Stimulated activated CD8-positive, alpha-beta memory T cell treated with anti-CD3 and anti-CD28 coated beads, Interleukin-4, amount 100 ng/mL, for 24 hours (primary cell): ENCODE measurements at places on chromosomes 6 and 20.
A peak's percentile ranks its signal among the peaks of the same experiment; 100 is the strongest.

- no peak for DNase-seq
Observed at GRCh38 chr20:57391439-57392301, 474 bp downstream of the RBM38 start.

- DNase-seq = no peak
Observed at GRCh38 chr20:45463709-45464108, 5.8 kb upstream of the WFDC2 start.

DNA sequence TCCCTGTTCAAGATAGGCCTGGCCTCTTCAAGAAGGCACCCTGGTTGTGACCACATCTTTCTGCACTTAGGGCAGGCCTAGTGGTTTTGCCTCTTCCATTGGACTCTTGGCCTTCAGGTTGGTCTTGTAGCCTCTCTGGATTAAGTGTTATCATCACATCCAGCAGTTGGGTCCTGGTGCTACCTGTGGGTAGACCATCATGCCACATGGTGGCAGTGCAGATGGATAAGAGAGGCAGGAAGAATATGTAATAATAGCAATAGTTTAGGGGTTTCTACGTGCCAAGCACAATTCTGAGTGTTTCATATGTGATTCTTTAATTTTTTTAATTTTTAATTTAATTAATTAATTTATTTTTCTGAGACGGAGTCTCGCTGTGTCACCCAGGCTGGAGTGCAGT is 28.5 kb upstream of the SNRPB2 start:
- DNase-seq = no peak

DNA sequence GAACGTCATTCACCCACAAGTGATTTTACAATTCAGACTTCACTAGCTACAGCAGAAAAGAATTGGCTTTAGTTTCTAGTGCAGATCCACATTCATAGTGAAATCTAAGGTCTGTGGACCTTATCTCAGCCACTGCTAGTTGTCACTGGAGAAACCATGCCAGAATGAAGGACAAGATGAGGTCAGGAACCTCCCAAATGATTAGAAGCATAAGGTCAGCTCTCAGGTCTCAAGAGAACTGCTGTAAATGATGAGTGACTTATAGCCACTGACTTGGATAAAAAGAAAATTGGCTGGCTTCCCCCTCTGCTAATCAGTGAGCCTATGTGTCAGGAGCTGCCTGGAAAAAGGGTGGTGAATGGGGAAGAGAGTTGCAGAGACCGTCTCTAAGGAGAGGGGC is 265.3 kb upstream of the BMP2 start:
- DNase-seq = no peak

GRCh38 chr6:5529733-5530132 is 268.4 kb downstream of the FARS2 start:
- DNase-seq = no peak

DNA sequence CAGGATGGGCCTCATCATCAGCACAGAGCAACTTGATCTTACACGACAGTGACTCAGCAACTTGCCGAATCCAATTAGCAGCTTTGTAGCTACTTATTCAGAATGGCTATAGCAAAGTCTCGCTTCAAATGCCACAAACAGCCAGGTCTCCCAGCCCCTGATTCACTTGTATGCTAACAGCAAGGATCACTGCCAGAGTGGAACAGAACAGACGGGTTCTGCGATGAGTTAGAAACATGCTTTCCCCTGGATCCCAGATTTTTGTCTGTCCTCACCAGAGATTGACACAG is 254.4 kb downstream of the NRN1 start:
- no peak for DNase-seq

DNA sequence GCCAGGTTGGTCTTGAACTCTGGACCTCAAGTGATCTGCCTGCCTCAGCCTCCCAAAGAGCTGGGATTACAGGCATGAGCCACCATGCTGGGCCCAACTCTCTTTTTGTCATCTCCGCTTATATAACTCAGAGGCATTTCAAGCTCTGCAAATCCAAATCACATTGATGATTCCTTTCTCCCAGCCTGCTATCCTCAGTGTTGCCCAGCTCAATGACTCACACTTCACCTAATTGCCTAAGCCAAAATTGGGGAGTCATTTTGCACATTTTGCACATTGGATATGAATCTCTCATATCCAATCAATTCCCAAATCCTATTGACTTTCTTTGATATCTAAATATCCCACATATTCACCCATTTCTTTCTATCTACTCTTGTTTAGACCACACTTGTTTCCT is 3.9 kb downstream of the UTRN start:
- no peak for DNase-seq

DNA sequence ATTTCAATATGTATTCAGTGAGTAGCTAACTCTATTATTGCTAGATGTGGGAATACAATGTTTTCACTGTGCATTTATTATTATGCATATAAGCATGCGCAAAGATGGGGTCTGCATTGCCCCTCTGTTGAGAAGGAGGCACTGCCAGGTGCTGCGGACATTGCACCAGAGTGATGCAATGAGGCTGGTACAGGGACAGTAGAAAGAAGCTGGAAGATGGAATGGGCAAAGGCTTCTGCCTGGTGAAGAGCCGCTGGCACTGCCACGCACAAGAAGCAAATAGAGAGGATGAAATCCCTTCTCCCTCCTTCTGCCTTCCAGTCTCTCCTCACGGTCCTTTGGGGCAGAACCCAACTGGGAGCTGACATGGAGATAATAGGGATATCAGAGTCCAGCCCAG is 154.5 kb upstream of the TNFAIP3 start:
- no peak for DNase-seq

DNA sequence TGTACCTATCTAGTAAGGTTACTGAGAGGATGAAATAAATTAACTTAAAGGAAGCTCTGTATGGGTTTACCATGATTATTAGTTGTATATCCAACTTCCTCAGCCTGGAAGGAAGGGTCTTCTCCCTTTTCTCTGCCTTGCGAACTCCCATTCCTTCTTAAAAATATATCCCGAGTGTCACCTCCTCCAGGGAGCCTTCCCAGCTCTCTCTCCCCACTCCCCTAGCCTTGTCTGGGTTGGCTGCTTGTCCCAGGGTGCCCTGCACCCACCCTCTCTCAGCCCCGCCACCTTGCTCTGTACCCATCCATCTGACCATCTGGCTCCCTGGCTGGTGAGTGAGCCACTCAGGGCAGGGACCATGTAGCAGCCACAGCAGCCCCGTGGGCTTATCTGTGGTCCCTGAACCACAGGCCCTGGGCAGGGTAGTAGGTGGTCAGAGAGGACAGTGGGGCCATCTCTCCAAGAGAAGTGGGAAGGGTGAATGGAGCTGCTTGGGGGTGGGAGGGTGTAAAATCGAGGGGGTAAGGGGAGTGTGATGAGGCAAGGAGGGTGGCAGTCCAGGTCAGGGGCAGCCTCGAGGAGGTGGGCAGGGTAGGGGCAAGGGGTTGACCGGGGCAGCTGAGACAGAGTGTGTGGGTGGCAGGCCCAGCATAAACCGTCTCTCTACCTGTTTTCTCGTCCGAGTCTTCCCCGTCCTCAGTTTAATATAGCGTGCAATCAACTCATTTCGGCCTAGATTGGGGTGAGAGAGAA is 12.8 kb downstream of the TEAD3 start:
- no peak for DNase-seq

DNA sequence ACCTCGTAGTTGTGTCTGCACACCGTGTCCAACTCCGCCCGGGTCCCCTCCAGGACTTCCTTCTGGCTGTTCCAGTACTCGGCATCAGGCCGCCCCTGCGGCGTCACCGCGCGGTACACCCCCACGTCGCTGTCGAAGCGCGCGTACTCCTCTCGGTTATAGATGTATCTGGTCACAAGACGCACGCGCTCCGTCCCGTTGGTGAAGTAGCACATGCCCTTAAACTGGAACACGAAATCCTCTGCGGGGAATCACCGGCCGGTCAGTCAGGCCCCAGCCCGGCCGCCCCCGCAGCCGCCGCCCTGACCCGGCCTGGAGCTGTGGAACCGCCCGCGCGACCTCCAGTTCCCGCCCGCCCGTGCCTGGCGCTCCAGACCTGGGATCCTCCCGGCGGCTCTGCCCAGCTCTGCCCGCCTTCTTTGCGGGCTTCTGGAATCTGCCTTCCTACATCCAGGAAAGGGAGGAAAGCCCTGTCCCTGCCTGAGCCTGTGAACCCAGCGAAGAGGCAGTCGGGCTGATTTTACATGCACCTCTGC is 1.6 kb downstream of the HLA-DQB1 start:
- peak; percentile 26 for DNase-seq

- no peak for DNase-seq
Observed at GRCh38 chr6:47977314-47977713, 133.7 kb downstream of the PTCHD4 start.

DNA sequence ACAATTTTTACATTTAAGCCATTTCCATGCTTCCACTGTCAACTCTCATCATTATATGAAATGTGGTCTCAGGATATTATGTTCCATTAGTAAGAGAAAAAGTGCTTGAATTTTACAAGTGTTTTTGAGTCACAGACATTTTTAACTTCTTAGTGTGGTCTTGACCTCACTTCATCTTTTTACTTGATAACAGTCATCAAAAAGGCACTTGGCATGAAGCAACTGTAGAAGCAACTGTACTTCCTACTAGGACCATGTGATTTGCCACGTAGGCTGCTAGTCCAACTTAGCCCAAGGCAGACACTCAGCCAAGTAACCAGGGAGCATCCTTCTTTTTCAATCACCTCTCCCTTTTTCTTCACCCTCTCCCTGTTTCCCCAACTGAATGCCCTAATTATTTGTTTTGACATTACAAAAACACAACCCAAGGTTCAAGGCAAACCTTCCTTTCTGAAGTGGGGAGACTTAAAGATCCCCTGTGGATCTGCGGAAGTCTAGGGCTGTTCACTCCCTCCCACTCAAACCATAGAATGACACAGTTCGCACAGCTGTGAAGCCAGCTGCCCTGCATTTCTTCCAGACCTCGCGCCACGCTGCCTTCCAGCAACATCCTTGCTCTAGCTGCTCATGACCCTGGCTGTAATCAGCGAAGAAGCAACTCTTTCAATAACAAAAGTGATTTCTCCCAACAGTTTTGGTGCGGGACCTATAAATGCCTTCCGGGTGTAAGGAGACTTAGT is 45.0 kb downstream of the PHACTR1 start:
- DNase-seq = no peak

- no peak for DNase-seq
Observed at GRCh38 chr20:41508335-41508734, 109.8 kb downstream of the CHD6 start.

- peak; percentile 55 for DNase-seq
Observed at GRCh38 chr6:43771210-43771857, 1.3 kb downstream of the VEGFA start.

GRCh38 chr20:9119776-9120175 is 50.9 kb downstream of the PLCB4 start:
- no peak for DNase-seq

- no peak for DNase-seq
Observed at GRCh38 chr20:23131766-23132165, 45.6 kb upstream of the CD93 start.

DNA sequence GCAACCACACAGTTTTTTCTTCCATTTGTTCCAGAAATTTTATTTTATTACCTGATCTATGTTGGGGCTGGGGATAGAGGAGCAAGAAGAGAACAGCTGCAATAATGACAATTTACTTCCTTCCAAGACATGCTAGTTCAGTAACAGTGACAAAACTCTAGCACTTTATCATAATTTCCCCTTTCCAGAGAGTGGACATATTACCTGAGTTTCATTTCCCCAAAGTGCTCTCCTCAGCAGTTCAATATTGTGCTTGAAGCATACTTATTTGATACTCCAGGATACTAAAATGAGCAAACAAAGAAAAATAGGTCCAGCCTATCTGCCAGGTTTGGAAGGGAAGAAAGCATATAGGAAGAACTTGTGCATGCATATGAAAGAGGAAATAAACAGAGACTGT is 157.7 kb downstream of the ID4 start:
- no peak for DNase-seq

DNA sequence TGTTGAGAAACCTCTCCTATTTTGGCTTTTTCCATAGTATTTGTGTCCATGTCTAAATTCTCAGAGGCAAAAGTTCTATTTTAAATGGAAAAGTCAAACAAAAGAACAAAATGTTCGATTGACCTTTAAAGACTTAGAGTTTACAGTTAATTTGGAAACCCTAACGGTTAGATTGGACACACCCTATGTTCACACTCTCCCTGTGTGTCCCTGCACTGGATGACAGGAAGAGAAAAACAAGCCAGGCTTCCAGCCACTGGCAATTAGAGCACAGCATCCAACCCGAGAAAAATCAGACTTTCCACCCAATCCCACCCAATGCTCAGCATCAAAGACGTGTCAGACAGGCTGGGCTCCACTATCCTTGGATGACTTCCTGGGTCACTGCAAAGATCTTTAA is 241.3 kb downstream of the TBXT start:
- no peak for DNase-seq

DNA sequence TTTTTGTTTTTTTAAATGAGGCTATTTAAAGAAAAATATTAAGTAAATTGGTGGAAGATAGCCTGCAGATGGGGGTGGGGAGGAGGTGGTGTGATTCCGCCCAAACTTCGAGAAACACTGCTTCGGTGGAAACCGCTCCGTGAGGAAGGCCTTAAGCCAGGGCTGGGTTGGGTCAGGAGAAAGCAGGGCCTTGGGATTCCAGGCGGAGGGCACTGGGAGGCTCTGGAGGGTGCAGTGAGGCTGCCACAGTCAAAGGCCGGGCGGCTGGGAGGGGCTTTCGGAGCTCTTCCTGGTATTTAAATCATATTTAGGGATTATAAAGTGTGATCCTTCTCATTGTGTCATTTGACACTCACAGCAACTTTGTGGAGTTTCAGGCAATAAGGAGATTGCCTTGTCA is 22.2 kb upstream of the SCRT2 start:
- DNase-seq = no peak

GRCh38 chr20:63055575-63056235 is 48.9 kb upstream of the BHLHE23 start:
- no peak for DNase-seq

DNA sequence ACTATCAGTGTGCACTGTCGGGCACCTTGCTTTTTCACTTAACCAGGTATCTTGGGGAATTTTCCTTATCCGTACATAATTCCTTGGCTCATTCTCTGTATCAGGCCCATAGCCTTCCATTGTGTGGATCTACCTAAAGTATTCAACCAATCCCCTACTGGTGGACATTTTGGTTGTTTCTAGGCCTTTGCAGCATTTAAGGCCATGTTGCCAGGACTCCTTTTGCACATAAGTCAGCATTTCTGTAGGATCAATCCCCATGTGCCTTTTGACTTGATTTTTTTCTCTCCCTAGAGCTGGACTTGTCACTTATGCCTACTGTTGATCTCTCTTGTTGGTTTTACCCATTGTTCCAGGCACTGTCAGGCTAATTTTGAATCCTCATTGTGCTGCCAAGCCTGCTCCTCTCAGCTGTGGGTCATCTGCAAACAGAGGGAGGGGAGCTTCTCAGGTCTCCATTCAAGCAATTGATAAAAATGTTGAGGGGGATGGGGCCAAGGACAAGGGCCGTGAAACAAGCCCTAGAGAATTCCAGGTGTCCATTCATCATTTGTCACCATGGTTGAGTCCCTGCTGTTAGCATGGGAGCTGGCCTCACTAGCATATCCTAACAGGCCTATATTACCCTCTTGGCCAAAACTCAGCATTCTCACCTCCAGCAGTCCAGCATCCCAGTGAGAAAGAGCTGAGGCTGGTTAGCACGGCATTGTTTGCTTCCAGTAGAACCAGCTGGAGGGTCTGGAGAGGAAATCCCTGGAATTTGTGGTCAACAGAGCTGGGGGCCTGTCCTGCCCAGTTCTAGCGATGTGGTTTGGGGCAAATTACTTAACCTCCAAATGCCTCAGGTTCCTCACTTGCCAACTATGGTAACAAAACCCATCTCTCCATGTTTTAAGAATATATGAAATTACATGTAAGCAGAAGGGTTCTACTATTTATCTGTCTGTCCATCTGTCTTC is 178.4 kb downstream of the MRPL14 start:
- DNase-seq = no peak
